RKO (cell line): ENCODE measurements at places on chromosomes 7 and 10.

GRCh38 chr10:6070660-6071059, 8.5 kb upstream of the IL2RA start:
- DNase-seq = no peak

GRCh38 chr7:41709621-41710020, 6.7 kb upstream of the INHBA start:
- peak; percentile 65 for DNase-seq

GRCh38 chr10:2913474-2913873, 153.9 kb upstream of the PFKP start:
- DNase-seq = no peak

DNA sequence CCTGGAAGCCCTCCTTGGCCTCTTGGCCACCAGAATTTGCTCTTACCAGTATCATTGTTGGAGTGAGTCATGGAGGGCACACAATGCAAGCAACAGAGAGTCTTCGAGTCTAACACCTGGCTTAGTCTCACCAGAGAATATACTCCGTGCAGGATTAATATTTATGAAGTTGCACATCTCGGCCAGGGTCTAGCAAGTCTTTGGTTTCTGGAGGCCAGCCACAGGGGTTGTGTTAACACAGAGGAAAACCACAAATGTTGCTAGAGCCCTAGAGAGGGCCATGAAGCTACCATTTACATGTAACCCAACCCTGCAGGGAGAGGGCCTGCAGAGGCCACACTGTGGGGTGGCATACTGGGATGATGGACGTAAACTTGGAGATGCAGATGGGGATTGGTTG, 71.8 kb downstream of the MTPN start:
- no peak for DNase-seq

DNA sequence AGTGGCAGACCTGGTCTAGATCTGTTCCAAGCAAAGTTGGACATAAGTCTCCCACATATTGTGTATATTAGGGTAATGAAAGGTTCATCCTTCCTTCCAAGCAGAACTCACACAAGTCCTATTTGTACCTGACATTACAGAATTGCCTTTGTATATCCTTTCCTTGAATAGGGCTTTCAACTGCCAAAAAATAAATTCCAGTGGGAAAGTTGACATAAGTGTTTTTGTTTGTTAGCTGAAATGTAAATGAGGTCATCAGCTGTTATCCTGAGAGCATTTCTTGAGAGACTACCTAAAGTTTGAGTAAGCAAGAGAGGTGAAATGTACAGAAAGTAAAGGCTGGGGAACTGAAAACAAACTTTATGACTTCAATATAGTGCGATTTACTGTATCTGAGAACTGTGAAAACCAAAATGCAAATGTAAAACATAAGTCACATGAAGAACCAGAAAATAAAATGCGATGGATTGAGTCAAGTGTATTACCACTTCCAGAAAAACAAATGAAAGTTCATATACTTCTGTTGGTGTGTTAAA, 527.3 kb upstream of the SEMA3D start:
- DNase-seq = no peak

GRCh38 chr10:113126229-113127201, 176.5 kb downstream of the TCF7L2 start:
- peak; percentile 80 for DNase-seq

GRCh38 chr10:20858292-20859124, 38.6 kb downstream of the NEBL start:
- DNase-seq = peak; percentile 74

- no peak for DNase-seq
These were observed 53.1 kb downstream of the MKI67 start for GRCh38 chr10:128072941-128073645.

DNA sequence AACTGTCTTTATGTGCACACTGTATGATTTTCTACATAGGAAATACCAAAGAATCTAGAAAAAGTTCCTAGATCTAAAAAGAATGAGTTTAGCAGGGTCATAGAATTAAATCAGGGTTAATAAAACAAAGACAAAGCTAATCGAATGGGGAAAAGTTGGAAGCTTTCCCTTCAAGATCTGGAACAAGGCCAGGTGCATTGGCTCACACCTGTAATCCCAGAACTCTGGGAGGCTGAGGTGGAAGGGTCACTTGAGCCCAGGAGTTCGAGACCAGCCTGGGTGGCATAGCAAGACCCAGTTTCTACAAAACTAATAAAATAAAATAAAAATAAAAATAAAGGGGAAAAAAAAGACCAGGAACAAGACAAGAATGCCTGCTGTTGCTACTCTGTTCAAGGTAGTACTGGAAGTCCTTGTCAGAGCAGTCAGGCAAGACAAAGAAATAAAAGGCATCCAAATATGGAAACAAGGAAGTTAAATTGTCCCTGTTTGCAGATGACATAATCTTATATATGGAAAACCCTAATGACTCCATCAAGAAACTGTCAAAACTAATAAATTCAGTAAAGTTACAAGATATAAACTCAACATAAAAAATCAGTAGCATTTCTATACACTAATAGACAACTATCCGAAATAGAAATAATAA, 76.1 kb upstream of the RHEB start:
- no peak for DNase-seq

- DNase-seq = no peak
These were observed 160.5 kb upstream of the FERD3L start for GRCh38 chr7:19305698-19306097.

DNA sequence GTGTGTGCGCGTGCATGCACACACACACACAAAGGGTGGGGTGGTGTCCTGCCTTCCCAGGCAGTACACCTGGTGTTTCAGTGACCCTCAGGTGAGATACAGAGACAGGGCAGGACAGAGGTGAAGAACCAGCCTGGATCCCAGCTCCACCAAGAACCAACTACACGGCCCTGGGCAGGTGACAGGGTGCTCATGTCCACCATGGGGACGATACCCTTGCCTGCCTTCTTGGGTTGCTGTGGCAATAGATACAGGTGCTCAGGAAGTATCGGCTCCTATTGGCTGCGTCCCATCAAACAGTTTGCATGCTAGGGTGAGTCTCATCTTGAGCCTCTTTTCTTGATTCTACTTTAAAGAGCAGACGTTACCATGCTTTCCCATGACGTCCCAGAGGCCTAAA, 33.7 kb upstream of the CXCL12 start:
- no peak for DNase-seq

DNA sequence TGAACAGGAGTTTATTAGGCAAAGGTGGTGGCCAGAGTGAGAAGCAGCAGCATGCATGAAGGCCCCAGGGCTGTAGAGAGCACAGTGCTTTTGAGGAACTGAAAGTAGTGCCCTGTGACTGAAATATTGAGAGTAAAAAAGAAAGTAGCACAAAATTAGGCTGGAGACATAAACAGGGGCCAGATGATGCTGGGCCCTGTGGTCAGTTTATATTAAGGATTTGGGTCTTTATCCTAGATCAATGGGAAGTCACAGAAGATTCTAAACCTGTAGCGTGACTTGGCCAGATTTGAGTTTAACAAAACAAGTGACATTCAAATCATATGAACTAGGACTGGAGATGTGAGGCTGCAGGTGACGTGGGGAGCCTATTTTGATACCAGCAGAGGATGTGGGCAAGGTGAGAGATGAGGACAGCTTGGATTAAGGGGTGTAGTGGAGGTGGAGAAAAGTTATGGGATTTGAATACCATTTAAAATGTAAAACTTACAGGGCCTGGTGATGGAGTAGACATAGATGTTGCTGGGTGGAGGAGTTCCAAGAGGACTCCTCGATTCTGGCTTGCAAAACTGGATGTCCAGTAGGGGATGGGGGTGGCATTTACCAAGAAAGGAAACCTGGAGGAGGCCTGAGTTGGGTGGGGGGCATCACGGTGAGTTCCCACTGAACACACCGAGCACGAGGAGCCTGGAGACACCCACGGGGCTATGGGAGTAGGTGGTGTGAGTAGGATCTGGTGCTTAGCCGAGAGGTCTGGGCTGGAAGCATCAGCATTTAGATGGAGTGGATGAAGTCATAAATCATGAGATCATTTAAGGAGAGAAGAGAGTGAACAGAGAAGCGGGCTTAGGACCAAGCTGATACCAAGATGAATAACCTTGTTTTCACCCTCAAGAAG, 52.8 kb downstream of the HHEX start:
- DNase-seq = no peak

GRCh38 chr10:4108693-4109092, 323.7 kb upstream of the KLF6 start:
- DNase-seq = no peak

DNA sequence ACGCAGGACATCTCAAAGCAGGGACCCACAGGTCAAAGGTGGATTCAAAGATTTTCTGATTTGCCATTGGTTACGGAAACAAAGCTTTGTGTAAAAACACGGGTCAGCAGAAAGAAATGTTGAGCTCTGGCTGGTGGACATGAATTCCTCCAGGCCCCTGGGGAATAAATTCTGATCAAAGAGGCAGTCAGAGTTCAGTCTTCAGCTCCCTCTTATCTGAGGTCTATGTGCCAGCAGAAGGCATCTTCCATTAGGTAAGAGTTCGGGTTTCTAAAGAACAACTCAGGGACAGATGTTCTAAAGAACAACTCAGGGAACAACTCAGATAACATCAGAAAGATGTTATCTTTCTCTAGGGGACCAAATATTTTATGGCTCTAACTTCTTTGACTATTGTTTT, 64.9 kb upstream of the PALS2 start:
- DNase-seq = no peak

GRCh38 chr7:117895276-117895675, 22.0 kb upstream of the CTTNBP2 start:
- DNase-seq = no peak

- DNase-seq = no peak
These were observed 329.9 kb upstream of the GRM3 start for GRCh38 chr7:86313842-86314241.

DNA sequence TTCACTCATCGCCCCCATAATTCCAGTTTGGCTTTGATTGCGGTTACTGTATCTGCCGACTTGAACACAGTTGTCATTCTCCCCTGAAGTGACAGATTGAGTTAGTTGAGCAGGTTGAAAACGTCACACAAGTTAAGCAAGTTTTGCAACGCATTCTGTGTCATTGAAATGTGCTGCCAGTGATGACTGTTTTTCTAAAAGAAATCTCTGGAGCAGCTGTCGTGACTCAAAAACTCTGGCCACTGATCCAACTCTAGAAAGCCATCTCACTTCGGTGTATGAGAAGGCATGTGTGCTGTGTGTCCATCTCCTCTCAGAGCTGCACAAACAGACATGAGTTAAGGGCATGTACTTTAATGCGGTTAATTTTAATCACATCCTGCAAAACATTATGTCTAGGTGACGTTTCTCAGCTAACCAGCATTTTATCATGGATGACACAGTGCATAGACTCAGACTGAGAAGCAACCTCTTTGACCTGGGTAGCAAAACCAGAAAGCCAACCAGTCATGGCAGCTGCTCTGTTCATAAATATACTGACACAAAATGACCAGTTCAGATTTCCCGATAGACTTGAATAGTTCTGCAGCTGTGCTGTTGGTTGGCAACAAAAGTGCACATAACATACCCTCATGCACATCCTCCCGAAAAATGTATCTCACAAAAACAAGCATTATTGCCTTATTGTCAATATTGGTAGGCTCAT, 69.3 kb downstream of the CSTF2T start:
- DNase-seq = no peak

- no peak for DNase-seq
These were observed 80.8 kb downstream of the ZNF467 start for GRCh38 chr7:149692557-149692982.

GRCh38 chr7:87151729-87152111, 533 bp upstream of the DMTF1 start:
- DNase-seq = no peak

DNA sequence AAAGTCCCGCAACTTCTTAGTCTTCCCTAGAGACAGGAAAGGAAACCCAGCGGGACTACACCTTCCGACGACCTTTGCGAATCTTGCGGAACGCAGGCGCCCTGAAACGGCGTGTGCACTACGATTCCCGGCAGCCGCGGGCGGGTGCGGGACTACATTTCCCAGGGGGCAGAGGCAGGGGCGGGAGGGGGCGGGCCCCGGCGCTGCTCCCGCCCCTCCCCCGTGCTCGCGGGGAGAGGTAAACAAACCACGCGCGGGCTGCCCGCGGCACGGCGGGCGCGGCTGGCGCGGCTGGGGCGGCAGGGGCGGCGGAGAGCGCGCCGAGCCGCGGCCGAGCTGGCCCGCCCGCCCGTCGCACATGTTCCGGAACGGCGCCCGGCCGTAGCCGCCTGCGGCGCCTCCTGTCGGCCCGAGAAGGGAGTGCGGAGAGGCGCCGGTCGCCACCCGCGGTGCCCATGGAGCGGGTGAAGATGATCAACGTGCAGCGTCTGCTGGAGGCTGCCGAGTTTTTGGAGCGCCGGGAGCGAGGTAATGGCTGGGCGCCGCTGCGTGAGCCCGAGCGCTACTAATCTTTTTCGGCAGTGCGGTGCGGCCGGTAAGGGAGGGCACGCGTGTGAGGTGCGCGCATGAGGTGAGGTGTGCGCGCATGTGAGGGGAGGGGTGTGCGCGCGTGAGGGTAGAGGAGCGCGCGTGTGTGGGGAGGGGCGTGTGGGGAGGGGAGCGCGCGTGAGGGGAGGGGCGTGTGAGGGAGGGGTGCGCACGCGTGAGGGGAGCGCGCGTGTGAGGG, 18.5 kb downstream of the MXI1 start:
- peak; percentile 95 for DNase-seq

- peak; percentile 87 for DNase-seq
These were observed 711 bp downstream of the FAM221A start for GRCh38 chr7:23680414-23681405.

DNA sequence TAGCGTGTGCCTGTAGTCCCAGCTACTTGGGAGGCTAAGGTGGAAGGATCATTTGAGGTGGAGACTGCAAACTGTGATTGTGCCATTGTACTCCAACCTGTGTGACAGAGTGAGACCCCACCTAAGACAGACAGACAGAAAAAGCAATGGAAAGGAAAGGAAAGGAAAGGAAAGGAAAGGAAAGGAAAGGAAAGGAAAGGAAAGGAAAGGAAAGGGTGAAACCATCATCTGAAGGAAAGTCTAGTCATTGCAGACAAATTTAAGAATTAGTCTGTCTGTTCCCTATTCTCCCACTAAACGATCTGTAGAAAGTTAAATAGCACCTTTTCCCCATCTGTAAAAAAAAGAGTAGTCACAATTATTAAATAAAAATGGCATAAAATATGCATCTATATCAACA, 91.1 kb upstream of the SKAP2 start:
- DNase-seq = no peak
